Heart left ventricle (tissue), 16 donors: ENCODE measurements at places on chromosomes 3 and 15.

DNA sequence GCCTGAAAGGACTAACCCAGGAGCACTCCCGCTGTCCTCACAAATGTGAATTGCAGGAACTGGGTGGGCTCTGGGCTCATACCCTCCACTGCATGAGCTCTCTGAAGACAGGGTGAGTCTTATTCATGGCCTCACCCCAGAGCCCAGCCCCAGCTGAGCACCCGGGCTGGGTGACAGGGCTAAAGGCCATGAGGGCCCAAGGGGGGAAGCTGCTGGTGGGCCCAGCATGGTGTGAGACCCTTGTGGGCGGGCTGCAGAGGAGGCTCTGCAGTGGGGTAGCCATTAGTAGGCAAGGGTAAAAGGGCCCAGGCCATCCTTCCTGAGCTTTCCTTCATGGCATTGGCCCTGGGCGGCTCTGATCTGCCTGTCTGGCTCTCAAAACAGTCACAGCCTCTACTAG is 30.3 kb downstream of the SRPRB start:
- DNase-seq = no peak

- no peak for DNase-seq
Measured at GRCh38 chr3:14344351-14344750, 58.1 kb upstream of the SLC6A6 start.

- peak; percentile 82 for DNase-seq
Measured at GRCh38 chr15:89647191-89647851, 7.9 kb downstream of the KIF7 start.

- no peak for DNase-seq
Measured at GRCh38 chr15:90953947-90954711, 555 bp upstream of the RCCD1 start.

DNA sequence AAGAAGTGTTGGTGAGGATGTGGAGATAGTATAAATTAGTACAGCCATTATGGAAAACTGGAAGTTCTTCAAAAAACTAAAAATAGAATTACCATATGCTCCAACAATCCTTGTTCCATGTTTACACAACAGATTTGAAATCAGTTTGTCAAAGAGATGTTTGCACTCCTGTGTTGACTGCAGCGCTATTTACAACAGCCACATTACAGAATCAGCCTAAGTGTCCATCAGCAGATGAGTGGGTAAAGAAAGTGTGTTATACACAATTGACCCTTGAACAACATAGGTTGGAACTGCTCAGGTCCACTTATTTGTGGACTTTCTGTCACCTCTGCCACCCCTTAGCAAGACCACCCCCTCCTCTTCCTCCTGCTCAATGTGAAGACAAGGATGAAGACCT is 34.7 kb downstream of the LMLN start:
- DNase-seq = no peak
